Natural killer cell (primary cell): ENCODE measurements at places on chromosomes 5 and 9. TPM values are rescaled to one million over a fixed set of nuclear protein-coding genes. Genes with fewer than 3 reads are reported as not detected.

Gene NEUROG1
- not detected for total RNA-seq

Gene PTGES
- total RNA-seq: 0.39 TPM

Gene SH3TC2
- 0.58 TPM for total RNA-seq

Gene FAM114A2
- total RNA-seq: 37.8 TPM

Gene CCL28
- total RNA-seq: 25.1 TPM

Gene PCAT7
- total RNA-seq: not detected

DNA sequence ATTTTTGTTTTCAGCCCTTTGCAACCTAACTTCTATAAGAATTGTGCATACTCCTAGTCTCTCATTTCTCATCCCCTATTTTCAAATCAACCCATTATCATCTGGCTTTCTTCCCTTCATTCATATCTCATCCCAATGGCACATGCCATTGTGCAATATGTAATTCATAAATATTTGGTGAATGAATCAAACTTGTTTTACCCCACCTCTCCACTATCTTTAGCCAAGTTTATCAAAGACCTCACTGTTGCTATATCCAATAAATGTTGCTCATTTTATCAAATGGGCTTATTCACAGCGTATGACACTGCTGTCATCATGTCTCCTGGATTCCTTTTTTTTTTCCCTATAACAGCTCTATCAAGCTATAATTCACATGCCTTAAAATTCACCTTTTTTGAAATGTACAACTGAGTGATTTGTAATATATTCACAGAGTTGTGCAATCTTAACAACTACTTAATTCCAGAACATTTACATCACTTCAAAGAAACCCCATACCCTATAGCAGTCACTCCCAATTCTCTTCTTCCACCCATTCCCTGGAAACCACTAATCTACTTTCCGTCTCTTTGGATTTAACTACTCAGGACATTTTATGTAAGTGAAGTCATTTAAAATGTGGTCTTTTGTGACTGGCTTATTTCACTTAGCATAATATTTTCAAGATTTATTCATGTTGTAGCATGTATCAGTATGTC, 214.4 kb upstream of the PAPPA start:
- H3K36me3 ChIP-seq: no peaks in the 10 kb centered on the region
- H3K4me3 ChIP-seq: no peak overlapping the region
- no peaks in the 10 kb centered on the region for H3K27me3 ChIP-seq
- no peaks in the 10 kb centered on the region for H3K4me1 ChIP-seq
- no peak for DNase-seq

- H3K36me3 ChIP-seq: peaks cover 2% of the 10 kb centered on the region
- no peaks in the 10 kb centered on the region for H3K4me1 ChIP-seq
- H3K27me3 ChIP-seq: no peaks in the 10 kb centered on the region
- no peak overlapping the region for H3K4me3 ChIP-seq
- H3K27ac ChIP-seq: no peak overlapping the region
- no peak for DNase-seq
Observed at GRCh38 chr5:69299625-69300024, 33.0 kb downstream of the CCDC125 start.

DNA sequence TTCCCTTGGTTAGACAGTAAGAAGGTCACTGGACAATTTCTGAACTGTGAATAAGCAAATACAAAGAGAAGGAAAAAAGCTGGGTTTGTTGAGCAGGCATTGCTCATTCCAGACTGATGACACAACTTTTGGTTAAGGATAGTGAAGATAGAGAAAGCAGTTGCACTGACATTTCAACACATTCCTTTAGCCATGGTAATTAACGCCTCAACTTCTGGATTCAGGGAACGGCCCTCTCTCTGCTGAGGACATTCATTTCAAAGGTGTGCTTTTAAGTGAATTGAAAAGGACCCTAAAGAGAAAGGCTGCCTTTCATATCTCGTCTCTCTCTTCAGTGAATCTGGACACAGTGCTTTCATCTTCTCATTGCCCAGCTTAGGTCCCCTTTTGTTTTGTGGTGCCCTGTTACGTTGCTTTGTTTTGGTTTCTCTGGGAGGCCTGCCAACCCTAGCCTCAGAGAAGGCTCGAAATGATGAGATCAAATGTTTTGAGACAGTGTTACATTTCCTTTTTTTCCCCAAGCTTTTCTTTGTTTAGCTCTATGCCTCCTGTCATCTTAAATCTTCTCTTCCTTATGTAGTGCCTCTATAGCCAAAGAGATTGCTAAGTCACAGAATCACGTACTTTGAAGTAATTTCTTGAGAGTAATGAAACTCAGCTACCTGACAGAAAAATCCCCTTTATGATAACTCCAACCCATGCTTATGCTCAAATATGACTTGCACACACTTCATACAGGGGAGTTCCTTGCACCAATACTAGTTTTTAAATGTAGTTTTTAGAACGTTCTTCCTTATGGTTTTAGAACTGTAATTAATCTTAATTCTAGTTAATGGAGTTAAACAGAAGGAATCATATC, 94.4 kb upstream of the IFNE start:
- H3K36me3 ChIP-seq: no peaks in the 10 kb centered on the region
- peaks cover 30% of the 10 kb centered on the region for H3K27me3 ChIP-seq
- H3K27ac ChIP-seq: no peak overlapping the region

- H3K27me3 ChIP-seq: no peaks in the 10 kb centered on the region
- peaks cover 48% of the 10 kb centered on the region for H3K4me1 ChIP-seq
- no peak overlapping the region for H3K4me3 ChIP-seq
- peak overlapping the region; percentile 40 for H3K27ac ChIP-seq
- peak; percentile 59 for DNase-seq
Observed at GRCh38 chr5:119366540-119366881, 10.7 kb downstream of the TNFAIP8 start.

GRCh38 chr5:94791829-94792228, 173.4 kb downstream of the SLF1 start:
- no peak for DNase-seq
- no peaks in the 10 kb centered on the region for H3K36me3 ChIP-seq
- no peaks in the 10 kb centered on the region for H3K27me3 ChIP-seq

- no peak overlapping the region for H3K4me3 ChIP-seq
- H3K27ac ChIP-seq: no peak overlapping the region
- no peak for DNase-seq
Observed at GRCh38 chr5:140223567-140223966, 48.6 kb downstream of the CYSTM1 start.

DNA sequence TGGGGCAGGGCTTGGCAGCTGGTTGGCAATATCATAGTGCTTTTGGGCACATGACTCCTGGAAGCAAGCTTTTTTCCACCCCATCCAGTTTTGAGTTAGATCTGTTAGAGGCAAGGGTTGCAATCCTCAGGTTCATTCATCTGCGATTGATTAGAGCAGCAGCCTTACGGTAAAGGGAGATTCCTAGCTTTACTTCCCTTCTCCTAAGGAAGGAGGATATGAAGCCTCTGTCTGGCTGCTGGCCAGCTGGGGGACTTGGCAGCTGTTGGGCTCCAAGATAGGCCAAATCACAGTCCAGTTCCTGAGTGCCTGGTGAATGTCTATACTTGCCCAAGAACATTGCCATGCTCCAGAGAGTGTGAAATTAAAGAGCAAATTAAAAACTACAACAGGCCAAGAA, 113.4 kb upstream of the CCNH start:
- no peaks in the 10 kb centered on the region for H3K4me1 ChIP-seq
- H3K4me3 ChIP-seq: no peak overlapping the region
- no peak for DNase-seq
- H3K27ac ChIP-seq: no peak overlapping the region

GRCh38 chr5:5154733-5155132, 14.6 kb downstream of the ADAMTS16 start:
- H3K4me1 ChIP-seq: no peaks in the 10 kb centered on the region
- H3K36me3 ChIP-seq: no peaks in the 10 kb centered on the region
- H3K27ac ChIP-seq: no peak overlapping the region
- no peaks in the 10 kb centered on the region for H3K27me3 ChIP-seq
- no peak overlapping the region for H3K4me3 ChIP-seq

DNA sequence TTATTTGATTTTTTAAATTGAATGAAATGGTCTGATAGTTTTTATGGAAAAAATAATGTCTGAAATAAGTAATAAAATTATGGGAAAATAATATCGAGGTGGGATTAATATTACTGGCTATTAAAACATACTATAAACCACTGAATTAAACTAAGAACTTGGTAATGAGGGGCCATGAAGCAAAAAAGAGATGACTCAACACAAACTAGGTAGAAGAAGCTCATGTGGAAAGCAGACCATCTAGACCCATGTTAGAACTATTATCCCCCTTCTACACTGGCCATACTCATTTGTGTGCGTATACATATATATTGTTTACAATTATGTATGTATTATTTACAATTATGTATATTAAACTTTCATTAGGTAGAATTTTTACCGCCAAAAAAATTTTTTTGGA, 8.5 kb upstream of the GPR150 start:
- no peak overlapping the region for H3K4me3 ChIP-seq
- no peak for DNase-seq
- no peaks in the 10 kb centered on the region for H3K4me1 ChIP-seq
- no peaks in the 10 kb centered on the region for H3K27me3 ChIP-seq

DNA sequence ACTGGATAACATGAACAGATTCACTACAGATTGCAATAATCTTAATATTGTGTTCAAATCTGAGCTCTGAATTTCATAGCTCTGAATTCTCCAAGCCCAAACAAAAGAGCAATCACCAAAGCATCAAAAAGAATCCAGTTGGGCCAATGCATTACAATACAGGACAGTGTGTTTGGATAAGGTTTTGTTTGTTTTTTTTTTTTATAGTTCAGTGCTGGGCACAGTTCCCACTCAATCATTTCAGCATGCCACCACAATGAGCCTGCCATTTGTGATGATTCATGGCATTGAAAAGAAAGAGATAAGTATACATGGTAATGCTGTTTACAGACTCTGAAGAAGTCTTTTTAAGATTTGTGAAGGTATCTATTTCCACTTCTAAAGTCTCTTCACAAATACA, 1.7 kb upstream of the HTR1A start:
- DNase-seq: no peak
- peaks cover 7% of the 10 kb centered on the region for H3K27me3 ChIP-seq
- H3K36me3 ChIP-seq: no peaks in the 10 kb centered on the region
- no peak overlapping the region for H3K4me3 ChIP-seq

DNA sequence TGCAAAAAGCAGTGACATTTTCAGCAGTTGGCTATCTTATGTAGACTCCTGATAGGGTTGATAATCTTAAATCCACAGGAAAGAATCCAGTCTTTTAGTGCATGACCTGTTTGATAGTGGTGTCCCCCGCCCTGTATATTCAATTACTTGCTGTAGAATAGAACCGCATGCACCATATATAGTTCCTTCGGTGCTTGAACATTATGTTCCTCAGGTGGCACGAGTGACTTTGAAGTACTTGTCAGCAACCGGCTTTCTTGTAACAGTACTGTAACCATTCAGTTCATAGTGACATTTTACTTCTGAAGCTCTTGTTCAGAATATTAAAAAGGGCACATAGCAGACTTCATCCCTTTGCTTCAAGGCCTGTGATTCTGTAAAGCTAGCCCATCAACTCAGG, 163.2 kb upstream of the KLF9 start:
- no peak overlapping the region for H3K27ac ChIP-seq
- H3K27me3 ChIP-seq: no peaks in the 10 kb centered on the region
- no peak overlapping the region for H3K4me3 ChIP-seq

DNA sequence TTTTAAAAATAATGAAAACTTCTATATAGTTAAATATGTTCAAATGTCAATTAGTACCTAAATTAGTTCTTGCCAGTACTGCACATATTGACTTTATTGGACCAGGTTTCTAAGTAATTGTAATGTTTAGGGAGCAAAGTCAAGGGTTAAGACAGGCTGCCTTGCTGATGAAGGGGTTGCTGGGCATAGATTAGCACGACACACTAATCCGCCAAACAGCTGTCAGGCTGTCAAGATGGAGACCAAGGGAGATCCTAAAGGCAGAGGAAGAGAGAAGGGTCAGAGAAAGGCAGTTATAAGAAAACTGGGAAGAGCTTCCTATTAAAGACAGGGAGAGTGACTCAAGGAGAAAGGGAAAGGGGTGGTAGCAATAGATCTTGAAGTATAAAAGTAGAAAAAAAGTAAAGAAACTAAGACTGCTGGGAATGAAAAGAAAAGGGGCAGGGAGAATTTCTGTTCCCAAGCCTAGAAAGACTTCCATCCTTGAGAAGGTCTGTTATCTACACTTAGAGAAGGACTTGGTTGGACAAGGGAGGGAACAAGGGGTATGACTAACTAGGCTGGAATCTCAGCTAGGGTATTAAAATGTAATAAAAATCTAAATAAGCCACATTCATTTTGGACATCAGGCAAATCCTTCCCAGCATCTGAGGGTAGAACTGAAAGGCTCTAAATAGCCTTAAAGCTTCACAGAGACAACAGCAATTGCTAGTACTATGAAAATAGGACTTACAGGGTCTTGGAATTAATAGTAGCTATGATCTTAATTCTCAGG, 188.7 kb downstream of the FBXL17 start:
- H3K4me3 ChIP-seq: no peak overlapping the region
- H3K4me1 ChIP-seq: no peaks in the 10 kb centered on the region
- DNase-seq: no peak
- no peaks in the 10 kb centered on the region for H3K27me3 ChIP-seq

- H3K4me1 ChIP-seq: peaks cover 51% of the 10 kb centered on the region
- DNase-seq: no peak
- H3K27ac ChIP-seq: peak overlapping the region; percentile 16
- H3K36me3 ChIP-seq: no peaks in the 10 kb centered on the region
- no peaks in the 10 kb centered on the region for H3K27me3 ChIP-seq
Observed at GRCh38 chr5:171978519-171978918, 27.9 kb downstream of the FBXW11 start.

DNA sequence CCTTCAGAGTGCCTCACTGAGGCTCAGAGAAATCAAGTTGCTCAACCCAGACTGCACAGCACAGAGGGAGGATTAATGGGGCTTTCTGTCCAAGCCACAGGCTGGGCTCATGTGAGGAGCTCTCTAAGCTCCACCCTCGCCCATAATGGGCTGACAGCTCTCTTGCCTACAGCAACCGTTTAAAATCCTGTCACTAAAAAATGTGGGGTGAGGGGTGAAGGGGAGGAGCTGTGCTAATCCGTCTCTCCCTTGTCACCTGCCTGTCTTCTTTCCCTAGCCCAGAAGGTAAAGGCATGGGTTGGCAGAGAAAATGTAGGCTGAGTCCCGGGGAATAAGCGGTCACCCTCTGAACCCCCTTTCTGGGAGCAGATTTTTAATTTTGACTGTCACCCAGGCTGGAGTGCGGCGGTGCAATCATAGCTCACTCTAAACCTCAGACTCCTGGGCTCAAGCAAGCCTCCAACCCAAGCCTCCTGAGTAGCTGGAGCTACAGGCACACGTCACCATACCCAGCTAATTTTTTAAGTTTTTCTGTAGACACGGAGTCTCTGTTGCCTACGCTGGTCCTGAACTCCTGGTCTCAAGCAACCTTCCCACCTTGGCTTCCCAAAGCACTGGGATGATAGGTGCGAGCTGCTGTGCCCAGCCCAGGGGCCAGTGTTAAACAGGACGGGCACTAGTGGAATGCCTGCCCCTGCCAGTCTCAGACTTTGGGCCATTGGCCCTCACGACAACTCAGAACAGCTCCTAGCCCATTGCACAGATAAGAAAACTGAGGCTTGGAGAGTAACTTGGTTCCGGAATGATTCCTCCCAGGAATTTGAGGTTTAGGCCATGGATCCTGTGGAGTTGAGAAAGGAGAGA, 89.5 kb downstream of the LMX1B start:
- peaks cover 24% of the 10 kb centered on the region for H3K27me3 ChIP-seq
- no peak overlapping the region for H3K27ac ChIP-seq
- H3K4me1 ChIP-seq: peaks cover 15% of the 10 kb centered on the region
- H3K36me3 ChIP-seq: no peaks in the 10 kb centered on the region

- H3K36me3 ChIP-seq: no peaks in the 10 kb centered on the region
- no peak overlapping the region for H3K4me3 ChIP-seq
Observed at GRCh38 chr5:33315189-33315588, 125.6 kb upstream of the TARS1 start.
